MM.1S (cell line): ENCODE measurements at places on chromosomes 1 and 21.

GRCh38 chr1:86718786-86719185 is 14.4 kb downstream of the SH3GLB1 start:
- no peak overlapping the region for H3K4me3 ChIP-seq
- no peak for DNase-seq
- no peaks in the 10 kb centered on the region for H3K27me3 ChIP-seq
- H3K36me3 ChIP-seq: 0 out of 2 replicates have a peak, but pooled peaks cover 8% of the 10 kb centered on the region

DNA sequence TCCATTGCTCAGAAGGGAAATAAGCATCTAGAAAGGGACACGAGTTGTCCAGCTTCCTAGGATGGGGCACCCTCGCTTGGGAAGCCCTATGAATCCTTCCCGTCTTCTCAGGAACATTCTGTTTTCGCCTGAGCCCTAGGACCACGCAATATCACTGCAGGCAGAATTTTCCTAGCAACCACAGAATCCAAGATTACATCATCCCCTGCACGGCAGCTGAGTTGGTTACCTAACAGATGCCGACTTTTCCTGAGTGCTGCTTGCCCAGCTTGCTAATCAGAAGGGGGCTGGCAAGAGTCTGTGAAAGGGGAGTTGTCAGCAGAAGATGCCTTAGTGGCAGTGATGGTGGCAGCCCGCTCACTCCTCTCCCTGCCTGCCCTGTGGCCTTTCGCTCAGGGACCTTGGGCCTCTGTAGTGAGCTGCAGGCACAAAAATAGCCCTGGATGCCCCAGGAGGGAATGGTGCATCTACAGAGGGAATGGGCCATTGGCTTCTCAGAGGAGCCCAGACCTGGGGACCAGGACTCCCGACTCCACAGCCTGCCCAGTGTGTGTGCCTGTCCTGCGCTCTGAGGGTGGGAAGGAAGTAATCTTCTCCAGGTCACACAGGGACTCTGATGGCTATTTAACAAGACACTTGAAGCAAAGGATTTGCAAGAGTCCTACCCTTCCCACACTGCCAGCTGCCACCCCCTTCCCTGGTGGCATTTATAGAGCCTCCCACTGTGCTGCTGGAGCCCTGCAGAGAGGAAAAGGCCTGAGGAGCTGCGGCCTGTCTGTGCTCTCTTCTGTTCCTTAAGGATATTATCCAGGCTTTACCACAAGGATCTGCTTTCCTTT is 28.9 kb upstream of the CLSTN1 start:
- no peaks in the 10 kb centered on the region for H3K4me1 ChIP-seq
- no peak overlapping the region for H3K4me3 ChIP-seq
- no peaks in the 10 kb centered on the region for H3K36me3 ChIP-seq
- DNase-seq: no peak
- H3K27ac ChIP-seq: no peak overlapping the region
- H3K27me3 ChIP-seq: no peaks in the 10 kb centered on the region

- no peaks in the 10 kb centered on the region for H3K4me1 ChIP-seq
- no peak overlapping the region for H3K4me3 ChIP-seq
- DNase-seq: no peak
- no peaks in the 10 kb centered on the region for H3K27me3 ChIP-seq
- H3K27ac ChIP-seq: no peak overlapping the region
- no peaks in the 10 kb centered on the region for H3K36me3 ChIP-seq
Observed at GRCh38 chr1:236303675-236304074, 21.9 kb upstream of the ERO1B start.

DNA sequence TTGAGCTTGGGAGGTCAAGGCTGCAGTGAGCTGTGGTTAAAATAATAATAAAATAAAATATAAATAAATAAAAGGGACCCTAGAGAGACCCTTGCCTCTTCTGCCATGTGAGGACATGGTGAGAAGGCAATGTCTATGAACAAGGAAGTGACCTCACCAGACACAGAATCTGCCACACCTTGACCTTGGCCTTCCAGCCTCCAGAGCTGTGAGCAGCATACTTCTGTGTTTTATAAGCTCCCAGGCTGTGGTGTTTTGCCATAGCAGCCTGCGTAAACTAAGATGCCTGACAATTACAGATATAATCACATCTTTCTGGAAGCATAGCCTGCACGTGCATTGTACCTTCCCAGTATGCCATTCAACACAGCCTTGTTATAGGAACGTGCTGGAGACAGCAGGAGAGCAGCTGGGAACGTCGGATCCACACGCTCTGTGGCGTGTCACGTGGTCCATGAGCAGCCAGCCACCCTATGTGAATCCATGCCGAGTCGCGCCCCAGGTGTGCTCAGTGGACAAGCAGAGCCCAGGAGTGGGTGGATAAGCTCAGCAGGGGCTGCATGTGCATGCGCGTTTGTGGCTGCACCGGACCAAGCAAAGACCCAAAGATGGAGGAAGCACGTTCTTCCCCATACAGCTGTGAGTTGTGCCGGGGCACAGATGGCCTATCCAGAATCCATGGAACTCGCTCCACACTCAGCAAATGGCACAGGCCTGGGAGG is 17.8 kb downstream of the WNT9A start:
- H3K4me1 ChIP-seq: no peaks in the 10 kb centered on the region
- no peak overlapping the region for H3K4me3 ChIP-seq
- H3K27ac ChIP-seq: no peak overlapping the region
- no peaks in the 10 kb centered on the region for H3K36me3 ChIP-seq
- DNase-seq: no peak
- peaks cover 3% of the 10 kb centered on the region; the same call in 1 of the 2 replicates for H3K27me3 ChIP-seq

DNA sequence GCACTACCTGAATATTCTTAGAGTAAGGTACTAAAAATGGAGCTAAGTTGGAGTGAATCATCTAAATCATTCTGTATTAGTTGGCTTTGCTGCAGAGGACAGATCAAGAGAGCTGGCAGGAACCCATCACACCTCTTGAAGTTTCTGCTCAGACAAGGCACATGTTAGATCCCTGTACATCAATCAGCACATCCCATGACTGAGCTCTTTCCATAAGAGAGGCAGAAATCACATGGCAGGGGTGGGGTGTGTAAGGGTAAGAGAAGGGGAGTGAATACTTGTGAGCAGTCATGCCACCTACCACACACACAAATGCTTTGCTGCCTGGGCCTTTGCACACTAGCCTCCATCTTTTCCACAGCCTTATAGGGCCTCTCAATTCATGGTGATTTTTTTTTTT is 214.4 kb downstream of the SLC35F3 start:
- no peak for DNase-seq
- no peaks in the 10 kb centered on the region for H3K4me1 ChIP-seq
- H3K27me3 ChIP-seq: no peaks in the 10 kb centered on the region
- no peak overlapping the region for H3K4me3 ChIP-seq

- no peaks in the 10 kb centered on the region for H3K27me3 ChIP-seq
- no peak overlapping the region for H3K27ac ChIP-seq
- H3K4me1 ChIP-seq: 0 out of 2 replicates have a peak, but pooled peaks cover 4% of the 10 kb centered on the region
- no peak for DNase-seq
- no peaks in the 10 kb centered on the region for H3K36me3 ChIP-seq
Observed at GRCh38 chr1:192747943-192748342, 60.9 kb upstream of the RGS2 start.

- H3K27me3 ChIP-seq: peaks cover 90% of the 10 kb centered on the region
- no peaks in the 10 kb centered on the region for H3K4me1 ChIP-seq
- no peaks in the 10 kb centered on the region for H3K36me3 ChIP-seq
- H3K27ac ChIP-seq: no peak overlapping the region
- H3K4me3 ChIP-seq: no peak overlapping the region
Observed at GRCh38 chr21:33023574-33024200, 2.0 kb upstream of the OLIG2 start.

DNA sequence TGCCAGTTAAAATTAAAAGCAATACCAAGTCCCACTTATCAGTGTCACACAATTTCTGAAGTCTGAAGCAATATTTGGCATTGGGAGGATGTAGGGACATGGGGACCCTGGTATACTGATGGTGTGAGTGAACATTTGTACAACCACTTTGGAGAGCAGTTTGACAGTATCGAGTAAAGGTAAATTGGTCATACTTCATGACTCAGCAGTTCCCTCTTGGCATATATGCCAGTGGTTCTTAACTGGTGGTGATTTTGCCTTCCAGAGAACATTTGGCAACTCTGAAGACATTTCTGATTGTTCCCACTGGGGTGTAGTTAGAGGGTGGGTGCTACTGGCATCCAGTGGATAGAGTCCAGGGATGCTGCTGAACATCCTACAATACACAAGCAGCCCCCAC is 19.7 kb downstream of the FMOD start:
- no peaks in the 10 kb centered on the region for H3K27me3 ChIP-seq
- H3K4me1 ChIP-seq: peaks cover 34% of the 10 kb centered on the region
- no peaks in the 10 kb centered on the region for H3K36me3 ChIP-seq
- no peak for DNase-seq

GRCh38 chr1:2279210-2279639 is 51.1 kb downstream of the SKI start:
- no peaks in the 10 kb centered on the region for H3K36me3 ChIP-seq
- no peak overlapping the region for H3K4me3 ChIP-seq
- no peaks in the 10 kb centered on the region for H3K4me1 ChIP-seq
- DNase-seq: no peak
- H3K27me3 ChIP-seq: no peaks in the 10 kb centered on the region

GRCh38 chr1:111272081-111272480 is 18.6 kb upstream of the CHIA start:
- no peak for DNase-seq
- H3K27me3 ChIP-seq: no peaks in the 10 kb centered on the region
- no peak overlapping the region for H3K27ac ChIP-seq
- H3K4me3 ChIP-seq: no peak overlapping the region
- H3K36me3 ChIP-seq: no peaks in the 10 kb centered on the region
- H3K4me1 ChIP-seq: no peaks in the 10 kb centered on the region

DNA sequence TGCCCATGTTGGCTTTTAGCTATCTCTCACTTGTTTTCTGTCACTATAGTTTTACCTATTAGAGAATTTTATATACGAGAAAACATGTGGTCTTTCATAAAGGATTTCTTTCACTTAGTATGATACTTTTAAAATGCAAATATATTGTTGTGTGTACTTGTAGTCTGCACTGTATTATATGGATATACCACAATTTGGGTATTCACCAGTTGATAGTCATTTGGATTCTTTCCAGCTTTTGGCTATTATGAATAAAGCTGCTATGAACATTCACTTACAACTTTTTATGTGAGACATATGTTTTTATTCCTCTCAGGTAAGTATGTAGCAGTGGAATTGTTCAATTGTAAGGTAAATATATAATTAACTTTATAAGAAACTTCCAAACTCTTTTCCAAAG is 441.5 kb downstream of the GPATCH2 start:
- no peaks in the 10 kb centered on the region for H3K36me3 ChIP-seq
- H3K4me3 ChIP-seq: no peak overlapping the region
- no peaks in the 10 kb centered on the region for H3K4me1 ChIP-seq
- H3K27me3 ChIP-seq: no peaks in the 10 kb centered on the region
- no peak for DNase-seq

GRCh38 chr1:167502192-167502551 is 16.2 kb downstream of the CD247 start:
- H3K4me1 ChIP-seq: peaks cover 22% of the 10 kb centered on the region
- no peak for DNase-seq
- no peaks in the 10 kb centered on the region for H3K36me3 ChIP-seq
- no peaks in the 10 kb centered on the region for H3K27me3 ChIP-seq
- no peak overlapping the region for H3K4me3 ChIP-seq

GRCh38 chr1:116952738-116953275 is 43.1 kb downstream of the PTGFRN start:
- H3K27me3 ChIP-seq: no peaks in the 10 kb centered on the region
- H3K4me3 ChIP-seq: no peak overlapping the region
- DNase-seq: no peak
- H3K4me1 ChIP-seq: no peaks in the 10 kb centered on the region
- no peaks in the 10 kb centered on the region for H3K36me3 ChIP-seq

GRCh38 chr1:221294242-221294641 is 415.0 kb downstream of the HLX start:
- H3K4me3 ChIP-seq: no peak overlapping the region
- no peak for DNase-seq
- no peaks in the 10 kb centered on the region for H3K4me1 ChIP-seq

- no peaks in the 10 kb centered on the region for H3K36me3 ChIP-seq
- no peak for DNase-seq
- H3K4me3 ChIP-seq: no peak overlapping the region
- no peaks in the 10 kb centered on the region for H3K27me3 ChIP-seq
- H3K27ac ChIP-seq: no peak overlapping the region
- H3K4me1 ChIP-seq: no peaks in the 10 kb centered on the region
Observed at GRCh38 chr1:95954585-95954984, 720.6 kb downstream of the RWDD3 start.

- no peak overlapping the region for H3K27ac ChIP-seq
- H3K27me3 ChIP-seq: no peaks in the 10 kb centered on the region
- no peaks in the 10 kb centered on the region for H3K36me3 ChIP-seq
- H3K4me3 ChIP-seq: no peak overlapping the region
Observed at GRCh38 chr1:158274797-158275196, 14.9 kb upstream of the CD1C start.

DNA sequence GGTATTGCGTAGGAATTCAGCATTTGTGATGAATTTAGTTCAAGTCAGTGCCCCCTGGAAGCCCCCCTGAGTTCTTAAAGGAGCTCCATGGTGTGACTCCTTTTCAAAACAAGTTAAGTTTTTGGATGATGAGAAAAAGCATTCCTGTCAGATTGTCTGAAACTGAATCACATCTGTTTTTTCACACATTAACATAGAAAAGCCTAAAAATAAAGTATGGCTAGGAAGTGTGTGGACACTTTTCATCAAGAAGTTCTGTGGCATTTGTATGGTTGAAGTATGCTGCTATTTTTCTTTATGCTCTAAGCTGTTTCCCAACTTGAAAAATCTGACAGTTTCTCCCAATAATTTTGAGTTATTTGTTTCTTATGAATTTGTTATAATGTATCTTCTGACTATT is 33.7 kb downstream of the PRDM2 start:
- no peak overlapping the region for H3K4me3 ChIP-seq
- H3K4me1 ChIP-seq: peaks cover 29% of the 10 kb centered on the region
- DNase-seq: no peak

- H3K36me3 ChIP-seq: no peaks in the 10 kb centered on the region
- H3K4me1 ChIP-seq: no peaks in the 10 kb centered on the region
- H3K27ac ChIP-seq: no peak overlapping the region
- no peak overlapping the region for H3K4me3 ChIP-seq
- DNase-seq: no peak
Observed at GRCh38 chr1:232467073-232467760, 162.7 kb downstream of the SIPA1L2 start.
